ENCODE measurements at places on chromosomes 3 and 15.
A peak's percentile ranks its signal among the peaks of the same experiment; 100 is the strongest.

GRCh38 chr3:169402672-169403360, 260.7 kb downstream of the MECOM start:
- DNase-seq = no peak
- H3K4me3 ChIP-seq = no peak overlapping the region
- peaks cover 13% of the 10 kb centered on the region for H3K27me3 ChIP-seq
- H3K36me3 ChIP-seq = no peaks in the 10 kb centered on the region

DNA sequence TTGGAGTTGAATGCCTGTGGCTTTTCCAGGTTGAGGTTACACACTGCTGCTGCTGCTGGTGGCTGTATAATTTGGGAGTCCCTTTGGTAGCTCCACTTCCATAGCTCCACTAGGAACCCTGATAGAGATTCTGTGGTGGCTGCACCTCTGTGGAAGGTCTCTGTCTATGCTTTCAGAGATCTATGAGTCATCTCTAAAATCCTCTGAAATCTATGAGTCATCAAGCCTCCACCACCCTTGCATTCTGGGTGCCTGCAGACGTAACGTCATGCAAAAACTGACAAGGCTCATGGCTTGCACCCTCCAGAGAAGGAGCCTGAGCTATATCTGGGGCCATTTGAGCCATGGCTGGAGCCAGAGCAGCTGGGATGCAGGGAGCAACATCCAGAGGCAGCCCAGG, 1037.0 kb upstream of the CFAP20DC start:
- H3K27me3 ChIP-seq = no peaks in the 10 kb centered on the region
- no peak for DNase-seq
- peaks cover 11% of the 10 kb centered on the region for H3K36me3 ChIP-seq
- H3K4me3 ChIP-seq = no peak overlapping the region

- H3K27ac ChIP-seq = no peak overlapping the region
- H3K27me3 ChIP-seq = peaks cover 82% of the 10 kb centered on the region
- H3K4me3 ChIP-seq = peak overlapping the region; percentile 88
- H3K4me1 ChIP-seq = peaks cover 24% of the 10 kb centered on the region
These were observed 591 bp downstream of the FOXL2NB start for GRCh38 chr3:138947495-138948121.

- H3K4me1 ChIP-seq = peaks cover 83% of the 10 kb centered on the region
- H3K27me3 ChIP-seq = no peaks in the 10 kb centered on the region
- DNase-seq = no peak
- no peaks in the 10 kb centered on the region for H3K36me3 ChIP-seq
- H3K4me3 ChIP-seq = no peak overlapping the region
These were observed 26.2 kb downstream of the TRAK1 start for GRCh38 chr3:42117175-42118008.

- no peak overlapping the region for H3K4me3 ChIP-seq
- H3K36me3 ChIP-seq = no peaks in the 10 kb centered on the region
- no peak overlapping the region for H3K27ac ChIP-seq
- H3K27me3 ChIP-seq = peaks cover 30% of the 10 kb centered on the region
- no peaks in the 10 kb centered on the region for H3K4me1 ChIP-seq
These were observed 106.2 kb upstream of the PRR20G start for GRCh38 chr3:127394031-127394430.

DNA sequence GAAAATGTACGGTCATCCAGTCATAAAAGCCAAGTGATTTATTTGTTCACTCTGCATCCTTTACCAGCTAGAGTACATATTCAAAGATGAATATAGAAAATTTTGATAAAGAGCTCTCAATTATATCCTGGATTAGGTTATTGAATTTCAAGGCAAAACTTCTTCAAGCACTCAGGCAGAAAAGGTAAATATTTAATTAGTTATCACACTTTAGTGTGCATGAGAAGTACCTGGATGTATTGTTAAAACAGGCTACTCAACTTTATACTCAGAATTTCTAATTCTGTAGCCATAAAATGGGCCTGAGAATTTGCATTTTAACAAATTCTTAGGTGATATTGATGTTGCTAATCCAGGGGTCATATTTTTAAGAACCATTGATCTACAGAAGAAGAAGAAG, 45.3 kb downstream of the ILDR1 start:
- peaks cover 23% of the 10 kb centered on the region for H3K4me1 ChIP-seq
- H3K36me3 ChIP-seq = peaks cover 27% of the 10 kb centered on the region
- peak overlapping the region; percentile 15 for H3K27ac ChIP-seq
- no peaks in the 10 kb centered on the region for H3K27me3 ChIP-seq

- no peak for DNase-seq
- no peaks in the 10 kb centered on the region for H3K27me3 ChIP-seq
- H3K4me1 ChIP-seq = no peaks in the 10 kb centered on the region
- H3K4me3 ChIP-seq = no peak overlapping the region
- no peaks in the 10 kb centered on the region for H3K36me3 ChIP-seq
- no peak overlapping the region for H3K27ac ChIP-seq
These were observed 23.5 kb upstream of the LRRFIP2 start for GRCh38 chr3:37197810-37198371.

DNA sequence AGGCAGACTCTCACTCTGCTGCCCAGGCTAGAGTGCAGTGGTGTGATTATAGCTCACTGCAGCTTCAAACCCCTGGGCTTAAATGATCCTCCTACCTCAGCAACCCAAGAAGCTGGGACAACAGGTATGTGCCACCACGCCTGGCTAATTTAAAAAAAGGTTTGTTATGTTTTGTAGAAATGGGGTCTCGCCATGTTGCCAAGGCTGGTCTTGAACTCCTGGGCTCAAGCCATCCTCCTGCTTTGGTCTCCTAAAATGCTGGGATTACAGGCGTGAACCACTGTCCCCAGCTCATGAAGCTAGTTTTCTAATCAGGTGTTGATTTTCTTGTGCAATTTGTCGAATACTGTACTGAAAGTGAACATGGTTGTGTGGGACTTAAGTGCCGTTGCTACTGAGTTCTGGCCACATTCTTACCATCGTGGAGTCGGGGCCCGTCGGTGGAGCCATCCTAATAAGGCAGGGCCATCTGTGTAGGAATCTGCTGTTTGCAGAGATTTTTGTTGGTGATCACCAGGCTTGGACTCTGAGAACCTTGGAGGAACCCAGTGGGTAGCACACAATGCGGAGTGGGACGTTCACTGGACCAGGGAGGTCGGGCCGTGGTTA, 193.2 kb downstream of the GOLGA6L6 start:
- no peaks in the 10 kb centered on the region for H3K36me3 ChIP-seq
- H3K4me3 ChIP-seq = no peak overlapping the region
- no peaks in the 10 kb centered on the region for H3K4me1 ChIP-seq

DNA sequence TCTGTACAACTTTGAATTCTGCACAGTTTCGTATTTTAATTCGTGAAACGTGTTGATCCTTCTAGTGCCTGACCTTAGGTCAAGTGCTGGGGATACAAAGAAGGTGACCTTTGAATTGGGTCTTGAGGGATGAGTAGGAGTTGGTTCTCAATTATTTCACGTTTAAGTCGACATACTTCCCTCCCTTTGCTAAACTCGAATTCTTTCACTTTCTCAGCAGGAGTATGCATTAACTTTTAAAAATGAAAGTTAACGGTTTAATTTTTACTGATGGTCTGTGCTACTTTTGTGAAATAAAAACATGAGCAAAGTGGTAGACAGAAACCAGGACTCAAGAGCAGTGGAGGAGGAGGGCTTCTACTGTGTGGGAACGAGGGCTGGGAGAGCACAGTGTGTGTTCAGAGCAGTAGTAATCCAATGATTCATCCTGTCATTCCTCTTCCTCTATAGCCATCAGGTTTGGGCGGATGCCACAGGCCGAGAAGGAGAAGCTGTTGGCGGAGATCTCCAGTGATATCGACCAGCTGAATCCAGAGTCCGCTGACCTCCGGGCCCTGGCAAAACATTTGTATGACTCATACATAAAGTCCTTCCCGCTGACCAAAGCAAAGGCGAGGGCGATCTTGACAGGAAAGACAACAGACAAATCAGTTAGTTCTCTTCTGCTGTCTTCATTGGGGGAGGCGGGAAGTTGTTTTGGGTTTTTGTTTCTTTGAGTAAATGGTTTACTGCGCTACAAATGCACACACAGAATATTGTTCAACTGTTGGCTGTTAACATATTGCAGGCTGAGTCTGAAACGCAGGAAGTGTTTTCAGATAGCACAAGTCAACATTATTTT, 78.6 kb upstream of the TSEN2 start:
- no peaks in the 10 kb centered on the region for H3K36me3 ChIP-seq
- no peak overlapping the region for H3K4me3 ChIP-seq
- no peaks in the 10 kb centered on the region for H3K27me3 ChIP-seq
- no peak overlapping the region for H3K27ac ChIP-seq
- DNase-seq = no peak
- peaks cover 7% of the 10 kb centered on the region for H3K4me1 ChIP-seq

- peaks cover 2% of the 10 kb centered on the region for H3K4me1 ChIP-seq
- DNase-seq = no peak
- no peaks in the 10 kb centered on the region for H3K36me3 ChIP-seq
These were observed 263.5 kb upstream of the CFAP20DC start for GRCh38 chr3:59313365-59313764.

- H3K27me3 ChIP-seq = no peaks in the 10 kb centered on the region
- no peak overlapping the region for H3K27ac ChIP-seq
- DNase-seq = no peak
- no peaks in the 10 kb centered on the region for H3K4me1 ChIP-seq
- H3K36me3 ChIP-seq = no peaks in the 10 kb centered on the region
These were observed 207.5 kb downstream of the CADPS start for GRCh38 chr3:62667714-62668113.

- no peaks in the 10 kb centered on the region for H3K36me3 ChIP-seq
- H3K4me1 ChIP-seq = no peaks in the 10 kb centered on the region
- H3K4me3 ChIP-seq = no peak overlapping the region
- no peak for DNase-seq
- H3K27ac ChIP-seq = no peak overlapping the region
These were observed 336.0 kb upstream of the TRIM42 start for GRCh38 chr3:140341817-140342403.

DNA sequence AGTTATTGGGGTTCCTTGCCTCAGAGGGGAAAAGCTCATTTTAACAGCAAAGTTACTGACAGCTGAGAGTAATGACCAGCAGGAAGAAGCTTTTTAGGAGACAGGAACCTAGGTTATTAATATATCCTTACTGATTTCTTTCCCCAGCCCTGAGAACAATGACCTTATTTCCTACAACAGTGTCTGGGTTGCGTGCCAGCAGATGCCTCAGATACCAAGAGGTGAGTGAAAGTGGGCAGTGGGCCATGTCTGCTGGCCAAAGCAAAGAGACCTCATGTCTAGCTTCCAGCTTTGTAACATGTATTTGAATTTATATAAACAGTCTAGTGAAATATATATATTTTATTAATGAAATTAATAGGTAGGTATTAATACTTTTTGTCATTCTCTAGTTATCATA, 5.0 kb downstream of the CCNDBP1 start:
- no peak for DNase-seq
- H3K4me3 ChIP-seq = no peak overlapping the region
- peaks cover 28% of the 10 kb centered on the region for H3K4me1 ChIP-seq
- H3K27ac ChIP-seq = peak overlapping the region; percentile 38

DNA sequence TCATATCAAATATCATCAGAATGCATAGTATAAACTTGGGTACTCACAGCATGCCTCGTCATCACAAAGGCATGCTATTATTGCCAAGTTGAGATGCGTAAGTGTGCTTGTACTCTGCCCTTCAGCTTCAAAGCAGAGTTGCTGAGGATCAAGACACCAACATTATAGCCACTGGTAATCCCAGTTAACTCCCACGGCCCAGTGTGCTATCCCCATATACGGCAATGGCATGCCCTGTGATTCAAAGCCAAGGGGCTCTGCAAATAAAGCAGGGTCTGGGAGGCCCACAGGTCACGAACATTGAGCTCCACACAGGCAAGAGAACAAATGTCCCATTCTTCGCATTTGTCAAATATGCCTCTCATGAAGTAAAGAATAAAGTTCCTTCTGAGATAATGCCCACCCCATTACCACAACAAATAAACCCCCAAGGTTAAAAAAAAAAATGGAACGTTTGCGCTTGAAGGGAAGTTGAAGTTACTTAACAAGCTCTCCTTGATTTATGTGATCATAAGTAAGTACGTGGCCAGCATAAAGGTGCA, 298.1 kb upstream of the NECTIN3 start:
- no peak overlapping the region for H3K27ac ChIP-seq
- H3K4me3 ChIP-seq = no peak overlapping the region
- no peaks in the 10 kb centered on the region for H3K36me3 ChIP-seq
- no peaks in the 10 kb centered on the region for H3K4me1 ChIP-seq
- no peak for DNase-seq
- no peaks in the 10 kb centered on the region for H3K27me3 ChIP-seq

GRCh38 chr3:144546539-144546938, 574.9 kb downstream of the DIPK2A start:
- no peaks in the 10 kb centered on the region for H3K36me3 ChIP-seq
- no peaks in the 10 kb centered on the region for H3K27me3 ChIP-seq
- H3K4me3 ChIP-seq = no peak overlapping the region
- H3K4me1 ChIP-seq = no peaks in the 10 kb centered on the region
- no peak for DNase-seq
- no peak overlapping the region for H3K27ac ChIP-seq

DNA sequence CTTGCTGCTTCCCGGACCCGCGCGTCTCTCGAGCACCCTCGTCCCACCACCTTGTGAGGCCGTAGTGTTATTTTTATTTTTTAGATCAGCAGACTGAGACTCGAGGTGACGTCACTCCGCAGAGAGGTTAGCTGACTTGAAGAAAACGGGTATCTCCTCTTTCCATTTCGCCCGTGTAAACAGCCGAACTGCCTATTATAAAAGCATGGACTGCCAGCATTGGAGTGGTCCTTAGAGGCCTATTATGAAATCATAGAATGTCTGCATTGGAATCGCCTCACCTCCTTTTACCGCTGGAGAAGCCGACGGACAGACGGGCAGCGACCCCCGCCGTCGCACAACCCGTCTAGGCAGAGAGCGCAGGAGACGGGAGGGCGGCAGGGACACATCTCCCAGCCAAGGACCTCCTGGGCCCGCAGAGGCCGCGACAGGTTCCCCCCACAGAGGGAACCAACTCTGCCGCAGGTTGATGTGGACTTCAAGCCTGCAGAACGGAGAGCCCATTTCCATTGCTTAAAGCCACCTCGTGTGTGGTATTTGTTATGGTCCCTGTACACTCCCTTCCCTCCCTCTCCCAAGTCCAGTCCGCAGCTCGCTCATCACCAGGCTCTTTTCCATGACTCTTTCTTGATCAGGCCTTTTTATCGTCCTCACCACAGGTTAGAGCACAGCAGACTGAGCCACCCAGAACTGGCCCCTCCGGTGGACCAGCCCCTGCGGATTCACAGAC, 540 bp upstream of the PPP1R2 start:
- no peaks in the 10 kb centered on the region for H3K27me3 ChIP-seq
- DNase-seq = no peak
- H3K27ac ChIP-seq = peak overlapping the region; percentile 93

DNA sequence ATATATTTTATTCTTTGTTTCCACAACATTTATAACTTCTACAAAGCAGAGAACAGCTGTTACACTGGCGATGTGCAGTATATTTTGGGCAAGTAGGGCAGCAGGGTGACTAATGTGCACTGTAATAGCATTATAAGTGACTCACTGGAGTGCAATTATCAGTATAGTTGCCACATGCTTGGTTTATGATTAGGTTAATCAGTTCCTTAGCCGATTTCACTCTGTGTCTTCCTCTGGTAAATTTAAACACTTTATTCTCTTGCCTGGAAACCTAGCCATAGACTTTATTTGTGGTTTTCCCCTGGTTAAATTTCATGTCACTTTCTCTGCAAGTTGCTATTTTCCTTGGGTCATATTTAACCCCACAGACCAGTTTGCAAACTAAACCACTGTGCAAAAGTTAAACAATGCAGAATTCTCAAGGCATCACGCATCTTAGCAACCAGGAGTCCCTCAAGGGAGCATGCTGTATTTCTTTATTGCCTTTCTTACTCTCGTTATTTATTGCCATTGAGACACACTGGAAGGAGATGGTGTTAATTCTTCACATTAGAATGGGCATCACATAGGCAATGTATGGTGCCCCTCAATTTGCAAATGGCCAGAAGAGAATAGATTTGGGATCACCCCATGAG, 690.2 kb upstream of the DPPA4 start:
- no peaks in the 10 kb centered on the region for H3K4me1 ChIP-seq
- no peak overlapping the region for H3K4me3 ChIP-seq
- no peaks in the 10 kb centered on the region for H3K36me3 ChIP-seq
- DNase-seq = no peak
- H3K27me3 ChIP-seq = no peaks in the 10 kb centered on the region
- H3K27ac ChIP-seq = no peak overlapping the region
